Kidney (tissue), 22 donors: ENCODE measurements at places on chromosomes 1 and 21. TPM values are rescaled to one million over a fixed set of nuclear protein-coding genes. Genes with fewer than 3 reads are reported as not detected.

GRCh38 chr1:181712711-181713110 is 229.4 kb downstream of the CACNA1E start:
- no peak overlapping the region for H3K27ac ChIP-seq
- H3K4me1 ChIP-seq: no peaks in the 10 kb centered on the region
- DNase-seq: no peak
- H3K36me3 ChIP-seq: no peaks in the 10 kb centered on the region
- H3K4me3 ChIP-seq: no peak overlapping the region
- no peaks in the 10 kb centered on the region for H3K27me3 ChIP-seq

- H3K36me3 ChIP-seq: no peaks in the 10 kb centered on the region
- H3K4me3 ChIP-seq: no peak overlapping the region
Observed at GRCh38 chr21:36403713-36404112, 18.5 kb downstream of the CHAF1B start.

GRCh38 chr1:184258525-184258924 is 128.3 kb upstream of the C1orf21 start:
- H3K27me3 ChIP-seq: no peaks in the 10 kb centered on the region
- H3K36me3 ChIP-seq: no peaks in the 10 kb centered on the region
- H3K4me3 ChIP-seq: no peak overlapping the region
- H3K27ac ChIP-seq: no peak overlapping the region

DNA sequence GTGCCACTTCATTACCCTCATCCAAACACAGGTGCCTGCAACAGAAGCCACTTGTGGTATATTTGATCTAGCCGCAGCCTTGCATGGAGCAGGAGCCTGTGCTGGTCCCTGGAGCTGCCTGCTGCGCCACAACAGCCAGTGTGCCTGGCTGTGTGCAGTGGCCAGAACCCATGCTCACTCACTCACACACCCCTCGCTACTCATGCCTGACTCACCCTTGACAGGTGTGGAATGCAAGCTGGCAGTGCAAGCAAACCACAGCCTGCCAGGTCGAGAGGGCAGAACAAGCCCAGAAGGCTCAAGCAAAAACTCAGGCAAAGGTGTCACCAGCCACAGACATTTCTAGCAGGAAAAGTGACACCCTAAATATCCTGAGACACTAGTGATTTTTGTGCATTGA is 1510.9 kb downstream of the KCNT2 start:
- DNase-seq: peak; percentile 23
- H3K4me3 ChIP-seq: no peak overlapping the region
- no peaks in the 10 kb centered on the region for H3K27me3 ChIP-seq
- H3K36me3 ChIP-seq: no peaks in the 10 kb centered on the region
- no peaks in the 10 kb centered on the region for H3K4me1 ChIP-seq

- no peaks in the 10 kb centered on the region for H3K36me3 ChIP-seq
- peak overlapping the region; percentile 90 for H3K4me3 ChIP-seq
- DNase-seq: no peak
Observed at GRCh38 chr1:151255381-151255780, 847 bp downstream of the PSMD4 start.

- H3K27ac ChIP-seq: no peak overlapping the region
- no peaks in the 10 kb centered on the region for H3K36me3 ChIP-seq
- H3K4me3 ChIP-seq: no peak overlapping the region
- DNase-seq: no peak
- H3K27me3 ChIP-seq: no peaks in the 10 kb centered on the region
- no peaks in the 10 kb centered on the region for H3K4me1 ChIP-seq
Observed at GRCh38 chr1:70587872-70588366, 176.9 kb downstream of the CTH start.

The OR2L3 gene
- not detected for polyA plus RNA-seq
